ENCODE measurements at places on chromosomes 1 and 21.

DNA sequence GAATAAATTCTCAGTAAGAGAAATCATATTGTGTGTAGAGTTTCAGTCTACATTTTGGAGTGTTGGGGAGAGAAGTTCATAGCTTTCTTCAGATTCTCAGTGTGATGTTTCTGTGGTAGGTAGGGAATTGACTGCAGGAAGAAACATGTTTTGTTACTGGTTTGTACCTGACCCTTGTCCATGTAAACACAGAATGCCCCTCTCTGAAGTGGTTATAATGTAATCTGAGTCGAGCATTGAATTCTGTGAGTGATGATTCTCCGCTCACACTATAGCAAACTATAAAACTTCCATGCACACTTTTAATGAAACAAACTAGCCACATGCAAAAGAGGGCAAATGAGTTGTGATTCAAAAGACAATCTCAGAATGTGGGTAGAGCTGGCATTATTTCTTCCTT lies 433.2 kb downstream of the USP25 start:
- DNase-seq, result no peak

GRCh38 chr21:31117128-31117916 lies 79.0 kb upstream of the KRTAP19-8 start:
- no peak for DNase-seq

DNA sequence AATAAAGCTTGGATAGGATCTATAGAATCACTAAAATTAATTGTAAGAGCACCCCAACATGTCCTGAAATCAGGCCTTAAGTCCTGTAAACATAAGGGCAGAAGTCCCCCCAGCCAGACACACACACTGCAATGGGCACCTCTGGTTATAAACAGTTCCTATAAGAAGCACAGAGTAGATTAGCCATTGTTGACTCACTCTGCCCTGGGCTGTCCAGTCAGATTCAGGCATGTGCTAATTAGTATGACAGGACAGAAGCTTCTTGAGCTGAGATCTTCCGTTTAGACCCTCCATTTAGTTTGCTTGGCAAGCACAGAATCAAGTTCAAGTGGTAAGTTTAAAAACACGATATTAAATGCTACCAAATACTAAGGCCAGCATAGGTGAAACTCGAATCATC lies 11.8 kb upstream of the DENND1B start:
- DNase-seq, result no peak

DNA sequence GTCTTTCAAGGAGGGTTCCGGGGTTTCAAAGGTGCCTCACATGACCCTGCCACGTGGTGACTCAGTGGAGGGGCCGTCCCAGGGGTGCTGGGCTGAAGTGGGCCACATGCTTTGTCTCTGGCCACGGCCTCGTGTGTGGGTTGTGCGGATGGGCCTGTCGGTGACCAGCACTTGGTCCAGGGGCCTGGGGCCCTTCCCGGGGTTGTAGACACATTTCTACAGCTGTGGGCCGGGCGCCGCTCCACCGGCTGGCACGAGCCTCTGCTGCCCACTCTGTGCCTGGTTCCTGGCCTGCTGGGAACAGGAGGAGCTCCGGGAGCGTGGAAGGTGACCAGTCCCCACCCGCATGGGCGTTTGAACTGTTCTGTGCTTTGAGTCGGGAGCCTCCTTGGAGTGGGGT lies 75.4 kb upstream of the TTC34 start:
- DNase-seq, result no peak

DNA sequence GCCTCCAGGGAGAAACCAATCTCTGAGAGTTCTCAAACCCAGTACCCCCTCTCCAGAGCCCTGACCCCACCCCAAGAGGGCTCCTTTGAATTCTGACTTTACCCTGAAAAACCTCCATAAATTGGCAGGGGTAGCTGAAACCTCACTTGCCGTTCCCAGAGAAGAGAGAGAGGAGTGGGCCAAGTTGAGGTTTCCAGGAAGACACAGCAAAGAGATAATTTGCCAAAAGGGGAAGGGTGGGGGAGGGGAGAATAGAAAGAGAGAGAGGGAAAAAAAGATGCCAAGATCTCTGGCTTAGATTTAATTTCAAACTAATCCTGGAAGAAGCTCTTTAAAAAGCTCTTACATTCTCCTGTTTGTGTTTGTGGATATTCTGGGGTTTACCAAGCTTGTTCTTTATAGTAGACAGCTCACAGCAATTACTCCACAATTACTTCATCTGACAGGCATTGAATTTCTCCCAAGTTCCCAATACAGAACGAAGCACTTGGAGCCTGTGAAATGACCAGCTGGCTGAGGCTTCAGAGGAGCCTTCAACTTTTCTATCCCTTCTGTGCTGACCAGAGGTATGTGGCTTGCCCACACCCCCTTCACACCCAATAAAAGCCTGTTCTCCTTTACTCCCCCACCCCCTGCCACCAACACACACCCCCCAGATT lies 1.1 kb upstream of the GRHL3 start:
- DNase-seq, result no peak

GRCh38 chr21:35034203-35034926 lies 14.7 kb downstream of the RUNX1 start:
- DNase-seq, result no peak

DNA sequence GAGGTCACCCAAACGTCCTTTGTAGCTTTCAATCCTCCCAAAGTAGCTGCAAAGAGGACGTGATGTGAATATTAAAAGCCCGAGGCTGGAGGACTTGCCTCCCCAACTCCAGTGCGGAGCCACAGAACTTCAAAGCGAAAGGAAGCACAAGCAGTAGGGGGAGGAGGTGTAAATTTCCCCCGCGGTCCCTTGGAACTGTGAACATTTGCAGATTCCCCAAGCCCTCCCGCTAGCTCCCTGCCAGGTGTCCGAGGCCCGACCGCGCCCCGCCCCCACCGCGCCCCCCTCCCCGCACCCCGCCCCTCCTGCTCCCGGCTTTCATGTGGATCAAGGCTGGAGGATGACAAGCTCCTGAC lies 41.5 kb upstream of the HAO2 start:
- DNase-seq, result no peak

DNA sequence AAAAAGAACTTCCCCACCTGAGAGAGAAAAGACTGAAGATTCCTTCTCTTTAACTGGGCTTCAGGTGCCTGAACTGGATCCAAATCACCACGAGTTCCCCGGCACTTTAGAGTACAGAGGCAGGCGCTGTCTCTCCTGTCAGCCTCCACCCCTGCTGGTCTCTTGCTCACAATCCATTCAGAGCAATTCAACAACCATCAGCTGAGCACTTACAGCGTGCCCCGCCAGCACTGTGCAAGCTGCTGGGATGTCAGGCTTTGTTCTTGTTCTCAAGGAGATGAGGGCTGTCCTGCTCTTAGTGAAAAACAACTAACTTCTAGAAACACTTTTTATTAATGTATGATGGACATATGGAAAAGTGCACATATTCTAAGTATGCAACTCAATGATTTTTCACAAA lies 68.7 kb upstream of the VAMP3 start:
- DNase-seq, result peak; percentile 71

GRCh38 chr1:209670441-209671082 lies 4.7 kb upstream of the G0S2 start:
- no peak for DNase-seq

DNA sequence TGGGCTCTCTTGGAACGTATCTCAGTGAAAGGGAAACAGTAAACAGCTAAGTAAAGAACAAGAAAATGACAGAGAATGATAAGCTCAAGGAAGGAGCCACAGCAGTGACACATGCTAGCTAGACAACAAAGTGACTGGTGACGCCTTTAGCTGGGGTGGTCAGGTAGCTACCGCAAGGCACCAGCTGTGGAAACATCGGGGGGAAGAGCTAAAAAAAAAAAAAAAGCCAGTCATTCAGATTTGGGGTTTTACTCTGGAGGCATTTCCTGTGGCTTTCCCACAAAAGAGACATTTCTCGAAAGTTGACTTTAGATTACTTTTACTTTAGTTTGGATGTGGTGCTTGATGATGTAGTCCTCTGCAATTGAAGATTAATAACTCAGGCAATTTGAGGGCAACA lies 2.1 kb downstream of the FHAD1 start:
- DNase-seq, result no peak

DNA sequence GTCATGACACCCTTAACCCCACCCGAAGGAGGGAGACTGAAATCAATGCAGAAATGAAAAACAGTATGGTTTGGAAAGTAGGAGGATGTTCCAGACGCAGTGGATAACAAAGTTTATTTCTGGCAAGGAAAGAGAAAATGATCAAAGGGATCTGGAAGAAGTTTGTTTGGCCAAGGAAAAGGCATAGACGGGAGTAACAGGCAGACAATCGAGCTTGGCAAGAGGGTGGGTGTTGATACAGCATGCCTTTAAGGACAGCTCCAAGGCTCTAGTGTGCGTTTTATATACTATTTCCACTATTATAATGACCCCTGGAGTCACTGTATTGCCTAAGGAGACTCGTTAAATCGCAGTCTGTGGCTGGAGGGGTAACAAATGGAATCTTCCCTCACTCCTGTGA lies 303.7 kb upstream of the RUNX1 start:
- no peak for DNase-seq

DNA sequence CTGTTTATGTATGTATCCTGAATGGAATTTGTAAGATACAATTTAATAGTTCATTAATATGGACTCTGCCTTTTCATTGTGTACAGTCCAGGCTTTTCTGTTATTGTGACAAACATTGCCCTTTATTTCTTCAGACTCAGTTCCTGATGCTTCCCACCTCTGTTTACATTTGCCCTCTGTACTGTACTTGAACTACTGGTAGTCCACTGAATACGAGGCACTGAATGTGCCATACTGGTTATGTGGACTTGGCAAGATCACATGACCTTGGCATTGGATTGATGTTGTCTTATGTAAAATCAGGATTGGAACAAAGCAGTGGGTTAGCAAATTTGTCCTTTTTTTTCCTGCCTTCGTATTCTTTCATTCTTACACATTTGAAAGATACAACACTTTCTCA lies 27.8 kb downstream of the RALGPS2 start:
- DNase-seq, result no peak

DNA sequence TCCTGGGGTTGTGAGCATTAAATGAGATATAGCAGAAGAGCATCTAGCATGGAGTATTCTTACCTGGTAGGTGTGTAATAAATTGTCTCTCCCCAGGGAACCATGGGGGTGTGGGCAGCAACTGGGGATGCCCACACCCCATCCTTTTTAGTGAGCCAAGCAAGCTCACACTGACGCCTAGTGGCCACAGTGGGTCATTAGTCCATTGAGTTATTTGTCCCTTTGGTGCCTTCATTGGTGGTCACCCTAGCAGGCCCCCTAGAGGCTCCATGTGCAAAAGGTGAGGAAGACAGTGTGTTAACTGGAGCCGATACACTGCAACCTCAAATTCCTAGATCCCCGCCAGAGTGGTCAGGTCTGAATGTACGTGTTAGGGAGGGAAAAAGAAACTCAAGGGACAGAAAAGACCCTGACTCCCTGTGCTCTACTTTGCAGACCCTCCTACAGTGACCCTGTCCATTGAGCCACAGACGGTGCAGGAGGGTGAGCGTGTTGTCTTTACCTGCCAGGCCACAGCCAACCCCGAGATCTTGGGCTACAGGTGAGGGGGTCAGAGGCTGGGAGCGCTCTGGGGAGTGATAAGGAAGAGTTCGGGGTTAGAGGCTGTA lies 93.3 kb upstream of the CD1D start:
- DNase-seq, result no peak

DNA sequence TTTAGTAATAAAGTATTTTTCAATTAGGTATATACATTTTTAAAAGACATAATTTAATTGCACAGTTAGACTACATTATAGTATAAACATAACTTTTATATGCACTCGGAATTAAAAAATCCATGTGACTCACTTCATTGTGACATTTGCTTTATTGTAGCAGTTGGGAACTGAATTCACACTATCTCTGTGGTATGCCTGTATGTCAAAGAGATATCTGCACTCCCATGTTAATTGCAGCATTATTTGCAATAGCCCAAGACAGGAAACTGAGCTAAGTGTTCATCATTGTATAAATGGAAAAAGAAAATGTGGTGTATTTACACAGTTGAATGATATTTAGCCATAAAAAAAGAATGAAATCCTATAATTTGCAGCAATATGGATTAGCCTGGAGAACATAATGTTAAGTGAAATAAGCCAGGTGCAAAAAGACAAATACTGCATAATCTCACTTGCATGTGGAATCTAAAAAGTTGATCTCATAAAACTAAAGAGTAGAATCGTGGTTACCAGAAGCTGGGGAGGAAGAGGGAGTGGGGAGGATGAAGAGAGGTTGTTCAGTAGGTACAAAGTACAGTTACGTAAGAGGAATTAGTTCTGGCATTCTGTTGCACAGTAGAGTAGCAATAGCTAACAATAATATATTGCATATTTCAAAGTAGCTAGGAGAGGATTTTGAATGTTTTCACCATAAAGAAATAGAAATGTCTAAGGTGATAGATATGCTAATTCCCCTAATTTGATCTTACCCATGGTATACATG lies 64.8 kb downstream of the DPT start:
- DNase-seq, result no peak

DNA sequence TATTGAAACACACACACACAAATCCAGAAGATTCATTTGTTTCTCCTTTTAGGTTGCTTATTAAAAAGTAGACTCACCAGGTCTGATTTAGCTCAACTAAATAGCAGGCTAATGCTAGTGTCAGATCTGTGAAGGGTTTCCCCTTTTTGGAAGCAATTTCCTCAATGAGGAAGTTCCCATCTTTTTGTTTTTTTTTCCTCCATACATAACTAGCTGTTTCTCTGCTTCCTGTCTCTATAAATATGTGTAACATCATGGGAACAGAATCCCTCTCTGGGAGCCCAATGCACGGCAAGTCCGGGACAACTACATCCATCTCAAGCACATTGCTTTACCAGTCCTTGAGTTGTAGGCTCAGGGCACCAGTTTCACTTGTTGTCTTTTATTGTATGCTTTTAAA lies 1421.1 kb downstream of the PLA2G4A start:
- no peak for DNase-seq

GRCh38 chr1:183582021-183582713 lies 8.1 kb downstream of the NCF2 start:
- no peak for DNase-seq

- no peak for DNase-seq
Observed at GRCh38 chr1:185017338-185017737, 28.0 kb upstream of the RNF2 start.

GRCh38 chr1:189682591-189682990 lies 795.1 kb downstream of the BRINP3 start:
- no peak for DNase-seq

DNA sequence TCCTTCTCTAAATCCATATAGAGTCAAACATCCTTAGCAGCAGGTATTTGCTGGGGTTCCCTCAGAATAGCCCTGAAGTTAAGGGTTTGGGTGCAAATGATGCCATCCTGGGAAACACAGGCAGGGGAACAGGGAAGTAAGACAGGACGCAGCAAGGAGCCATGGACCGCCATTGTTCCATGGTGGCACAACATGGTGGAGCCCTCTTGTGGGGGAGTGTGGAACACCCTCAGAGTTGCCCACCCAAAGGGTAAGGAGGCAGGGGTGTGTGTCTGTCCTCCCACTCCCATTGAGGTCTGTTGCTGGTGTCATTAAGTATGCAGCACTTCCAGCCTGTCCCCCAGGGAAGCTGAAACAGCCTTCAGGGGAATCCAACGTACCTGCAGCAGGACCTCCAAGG lies 20.4 kb upstream of the RCAN1 start:
- DNase-seq, result no peak

All from DMS79 treated with DMSO at 0.1 percent for 48 hours (cell line).